ENCODE measurements at places on chromosomes 2 and 18.

DNA sequence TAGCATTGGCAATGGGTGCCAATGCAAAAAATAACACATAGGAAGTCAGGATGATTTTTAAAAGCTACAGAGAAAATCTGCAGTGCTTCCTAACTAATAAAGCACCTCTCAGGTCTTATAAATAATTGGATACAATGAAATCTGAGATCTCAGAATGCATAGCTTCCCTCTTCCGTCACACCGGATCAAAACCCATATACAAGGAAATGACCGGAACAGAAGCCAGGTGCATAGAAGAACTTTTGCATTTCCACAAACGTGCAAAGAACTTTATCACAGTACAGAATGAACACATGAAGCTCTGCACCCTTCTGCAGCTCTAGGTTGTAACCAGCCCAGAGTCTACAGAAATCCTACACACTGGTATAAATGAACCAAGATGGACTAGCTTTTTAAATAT, 145.4 kb downstream of the TCF4 start:
- no peaks in the 10 kb centered on the region for H3K27me3 ChIP-seq
- DNase-seq: no peak
- no peak overlapping the region for H3K27ac ChIP-seq
- H3K4me1 ChIP-seq: no peaks in the 10 kb centered on the region
- H3K36me3 ChIP-seq: no peaks in the 10 kb centered on the region

GRCh38 chr2:173934895-173935294, 30.3 kb downstream of the SP3 start:
- no peak overlapping the region for H3K27ac ChIP-seq
- H3K4me1 ChIP-seq: peaks cover 11% of the 10 kb centered on the region

DNA sequence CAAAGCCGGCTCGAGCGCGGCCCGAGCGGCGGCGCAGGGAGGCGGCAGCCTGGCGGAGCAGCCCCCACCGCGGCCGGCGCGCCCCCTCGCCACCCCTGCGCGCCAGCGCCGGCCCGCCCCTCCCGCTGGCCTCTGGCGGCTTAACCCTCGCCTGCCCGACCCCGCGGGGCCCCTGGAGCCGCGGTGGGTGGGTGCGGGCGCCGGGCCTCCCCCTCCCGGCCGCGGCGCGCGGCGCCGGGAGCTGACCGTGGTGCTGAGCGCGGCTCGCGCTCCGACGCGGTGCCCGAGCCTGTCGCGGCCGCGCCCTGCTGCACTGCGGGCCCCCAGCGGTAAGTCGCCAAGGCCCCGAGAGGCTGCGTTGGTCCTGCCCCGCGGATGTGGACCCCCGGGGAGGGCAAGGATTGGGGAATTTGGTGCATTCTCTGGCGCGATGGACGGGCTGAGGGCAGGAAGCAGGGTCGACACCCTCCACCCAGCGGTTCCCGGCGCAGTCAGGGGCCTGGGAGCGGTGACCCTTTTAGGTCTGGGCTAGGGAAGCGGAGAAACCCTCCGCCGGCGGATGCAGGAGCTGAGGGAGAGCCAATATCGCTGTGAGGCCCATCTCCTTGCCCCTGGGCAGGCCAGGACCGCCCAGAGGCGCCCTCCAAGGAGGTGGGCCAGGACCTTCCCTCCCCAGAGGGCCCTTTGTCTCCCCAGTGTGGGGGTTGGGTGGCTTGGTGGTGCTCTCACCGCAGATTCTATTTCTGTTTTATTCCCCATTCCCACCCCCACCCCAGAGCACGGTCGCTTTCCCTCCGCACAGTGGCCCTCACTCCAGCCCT, 923 bp downstream of the AMER3 start:
- H3K36me3 ChIP-seq: no peaks in the 10 kb centered on the region
- peaks cover 45% of the 10 kb centered on the region for H3K27me3 ChIP-seq
- no peak overlapping the region for H3K27ac ChIP-seq
- H3K4me3 ChIP-seq: peak overlapping the region; percentile 21

- H3K4me1 ChIP-seq: no peaks in the 10 kb centered on the region
- no peaks in the 10 kb centered on the region for H3K27me3 ChIP-seq
- no peak for DNase-seq
- no peaks in the 10 kb centered on the region for H3K36me3 ChIP-seq
- no peak overlapping the region for H3K27ac ChIP-seq
- H3K4me3 ChIP-seq: no peak overlapping the region
Observed at GRCh38 chr2:116098049-116098448, 1655.6 kb downstream of the DPP10 start.

DNA sequence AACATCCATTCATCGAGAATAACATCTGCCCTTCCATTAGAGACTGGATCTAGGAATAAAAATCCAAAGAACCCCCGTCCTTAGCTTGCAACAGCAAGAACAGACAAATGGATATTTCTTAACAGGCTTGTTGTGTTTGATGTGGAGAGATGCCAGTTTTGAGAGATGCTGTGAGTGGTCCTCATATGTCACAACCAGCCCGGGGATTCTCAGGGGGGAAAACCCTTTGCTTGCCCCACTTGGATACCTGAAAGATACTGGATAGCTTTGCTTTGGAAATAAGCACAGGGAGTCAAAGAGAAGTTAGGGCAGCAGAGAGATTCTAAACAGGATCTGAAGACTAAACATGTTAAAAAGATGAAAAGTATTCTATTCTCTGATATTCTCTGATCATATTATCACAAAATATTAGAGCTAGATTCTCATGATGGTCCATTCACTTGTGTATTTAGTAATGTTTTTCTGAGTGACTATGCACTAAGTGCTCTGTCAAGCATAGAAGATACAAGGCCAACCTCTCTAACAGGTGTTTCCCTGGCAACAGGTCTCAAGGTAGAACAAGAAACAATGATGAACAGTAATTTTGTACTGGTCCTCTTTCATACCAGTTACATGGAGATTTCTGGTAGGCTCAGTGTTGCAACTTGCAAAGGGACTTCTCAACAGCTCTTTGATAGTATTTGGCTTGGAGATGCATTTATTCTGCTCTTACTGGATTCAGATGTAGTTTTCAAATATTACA, 348.2 kb downstream of the MYCN start:
- no peak overlapping the region for H3K27ac ChIP-seq
- H3K27me3 ChIP-seq: no peaks in the 10 kb centered on the region
- DNase-seq: no peak
- no peak overlapping the region for H3K4me3 ChIP-seq
- no peaks in the 10 kb centered on the region for H3K36me3 ChIP-seq
